Esophagus muscularis mucosa (tissue), 4 donors: ENCODE measurements at places on chromosomes 7 and 10. TPM values are rescaled to one million over a fixed set of nuclear protein-coding genes. Genes with fewer than 3 reads are reported as not detected.
A peak's percentile ranks its signal among the peaks of the same experiment; 100 is the strongest.

The FOXP2 gene
- 54.2 TPM for total RNA-seq

The ZNF25 gene
- total RNA-seq, result 21.8 TPM

The ZCWPW1 gene
- 4.7 TPM for total RNA-seq

The COMMD3 gene
- total RNA-seq, result 32.7 TPM

DNA sequence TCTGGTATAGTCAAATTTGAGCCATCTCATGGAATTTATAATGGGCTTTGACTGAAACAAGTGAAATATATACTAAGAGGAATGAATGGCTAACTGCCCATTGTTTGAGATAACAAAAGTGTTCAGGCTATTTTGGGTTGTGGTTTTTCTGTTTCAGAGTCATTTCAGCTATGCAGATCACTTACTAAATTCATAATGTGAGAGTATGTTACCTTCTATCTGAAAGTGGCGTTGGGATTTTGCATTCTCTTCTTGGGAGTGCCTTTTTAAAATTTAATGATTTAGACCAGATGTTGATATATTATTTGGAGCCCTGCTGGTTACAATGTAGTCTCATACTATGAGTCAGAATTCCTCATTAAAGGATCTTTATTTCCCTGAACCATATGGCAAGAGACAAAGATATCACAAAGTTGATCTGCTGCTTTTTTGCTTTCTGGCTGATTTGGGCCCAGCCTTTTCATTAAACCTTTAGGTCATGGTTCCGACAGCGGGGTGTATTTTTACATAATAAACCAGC, 10.4 kb downstream of the VCL start:
- peaks cover 98% of the 10 kb centered on the region for H3K4me1 ChIP-seq
- no peaks in the 10 kb centered on the region for H3K27me3 ChIP-seq
- peak overlapping the region; percentile 42 for H3K27ac ChIP-seq
- H3K4me3 ChIP-seq, result no peak overlapping the region
- peaks cover 5% of the 10 kb centered on the region for H3K36me3 ChIP-seq
- no peak for DNase-seq

GRCh38 chr10:14385596-14386593, 55.2 kb upstream of the FRMD4A start:
- H3K27ac ChIP-seq, result no peak overlapping the region
- H3K4me3 ChIP-seq, result no peak overlapping the region
- H3K36me3 ChIP-seq, result no peaks in the 10 kb centered on the region
- no peaks in the 10 kb centered on the region for H3K4me1 ChIP-seq
